ENCODE measurements at places on chromosomes 5 and 9. TPM values are rescaled to one million over a fixed set of nuclear protein-coding genes. Genes with fewer than 3 reads are reported as not detected.

Gene TTC33
- total RNA-seq = 18.1 TPM

Gene CDC20B
- total RNA-seq = not detected

Gene PDE6A
- not detected for total RNA-seq

Gene PRR7
- total RNA-seq = 2.8 TPM

DNA sequence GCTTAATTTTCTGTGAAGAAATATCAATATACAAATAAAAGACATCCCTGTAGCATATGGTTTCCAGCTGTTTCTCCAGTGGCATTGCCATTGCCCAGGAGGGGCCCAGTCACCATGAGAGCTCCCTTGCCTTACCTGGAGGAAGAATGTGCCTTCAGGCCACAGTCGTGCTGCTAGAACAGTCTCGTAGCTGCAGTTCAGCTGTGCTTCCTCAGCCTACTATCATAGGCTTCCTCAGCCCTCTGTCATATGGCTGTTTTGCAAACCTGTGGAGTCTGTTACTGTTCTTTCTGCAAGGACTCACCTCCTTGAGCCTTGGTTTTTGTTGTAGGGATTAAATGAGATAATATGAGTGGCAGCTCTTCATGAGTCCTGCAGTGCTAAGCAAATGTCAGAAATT lies 67.6 kb downstream of the RCL1 start:
- DNase-seq = no peak
- no peaks in the 10 kb centered on the region for H3K27me3 ChIP-seq
- peaks cover 33% of the 10 kb centered on the region for H3K36me3 ChIP-seq
- no peak overlapping the region for H3K27ac ChIP-seq
- no peak overlapping the region for H3K4me3 ChIP-seq

- H3K27me3 ChIP-seq = no peaks in the 10 kb centered on the region
- peaks cover 66% of the 10 kb centered on the region for H3K4me1 ChIP-seq
- H3K27ac ChIP-seq = peak overlapping the region; percentile 72
- no peaks in the 10 kb centered on the region for H3K36me3 ChIP-seq
These were observed 49.2 kb upstream of the TNC start for GRCh38 chr9:115167175-115167574.

DNA sequence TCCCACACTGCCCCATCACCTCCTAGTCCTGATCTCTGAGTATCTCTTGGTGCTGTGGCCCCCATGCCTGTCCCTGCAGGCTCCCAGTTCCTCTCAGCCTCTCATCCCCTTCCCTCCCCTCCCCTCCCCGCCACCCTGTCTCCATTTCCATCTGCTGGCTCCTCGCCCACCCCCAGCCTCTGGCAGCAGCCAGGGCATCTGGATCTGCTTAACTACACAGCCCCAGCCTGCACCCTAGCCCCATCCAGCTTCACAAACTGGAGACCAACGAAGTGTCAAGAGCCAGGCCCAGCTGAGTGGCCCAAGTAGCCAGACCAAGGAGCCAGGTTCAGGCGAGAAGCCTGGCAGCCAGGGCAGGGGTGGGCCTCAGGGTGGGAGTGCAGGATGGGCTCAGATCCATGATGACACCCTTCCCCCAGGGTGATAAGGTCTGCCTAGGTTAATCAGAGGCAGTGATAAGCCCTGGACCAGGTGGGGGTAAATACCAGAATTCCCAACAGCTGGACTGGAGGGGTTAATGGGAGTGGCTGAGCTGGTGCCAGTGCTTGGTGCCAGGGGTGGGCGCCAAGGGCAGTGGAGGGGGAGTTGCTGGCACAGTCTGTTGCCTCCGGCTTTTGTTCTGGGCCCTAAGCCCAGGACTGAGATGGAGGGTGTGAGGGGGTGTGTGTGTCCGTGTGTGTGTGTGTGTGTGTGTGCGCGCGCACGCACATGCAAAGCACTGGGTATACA lies 2.5 kb downstream of the IL11RA start:
- H3K4me1 ChIP-seq = peaks cover 46% of the 10 kb centered on the region
- peaks cover 3% of the 10 kb centered on the region for H3K36me3 ChIP-seq
- peak; percentile 88 for DNase-seq
- H3K4me3 ChIP-seq = peak overlapping the region; percentile 41
- H3K27ac ChIP-seq = peak overlapping the region; percentile 62
- H3K27me3 ChIP-seq = no peaks in the 10 kb centered on the region

- H3K4me3 ChIP-seq = no peak overlapping the region
- DNase-seq = no peak
- H3K27ac ChIP-seq = peak overlapping the region; percentile 9
These were observed 18.8 kb downstream of the SMIM32 start for GRCh38 chr5:136174021-136174659.

DNA sequence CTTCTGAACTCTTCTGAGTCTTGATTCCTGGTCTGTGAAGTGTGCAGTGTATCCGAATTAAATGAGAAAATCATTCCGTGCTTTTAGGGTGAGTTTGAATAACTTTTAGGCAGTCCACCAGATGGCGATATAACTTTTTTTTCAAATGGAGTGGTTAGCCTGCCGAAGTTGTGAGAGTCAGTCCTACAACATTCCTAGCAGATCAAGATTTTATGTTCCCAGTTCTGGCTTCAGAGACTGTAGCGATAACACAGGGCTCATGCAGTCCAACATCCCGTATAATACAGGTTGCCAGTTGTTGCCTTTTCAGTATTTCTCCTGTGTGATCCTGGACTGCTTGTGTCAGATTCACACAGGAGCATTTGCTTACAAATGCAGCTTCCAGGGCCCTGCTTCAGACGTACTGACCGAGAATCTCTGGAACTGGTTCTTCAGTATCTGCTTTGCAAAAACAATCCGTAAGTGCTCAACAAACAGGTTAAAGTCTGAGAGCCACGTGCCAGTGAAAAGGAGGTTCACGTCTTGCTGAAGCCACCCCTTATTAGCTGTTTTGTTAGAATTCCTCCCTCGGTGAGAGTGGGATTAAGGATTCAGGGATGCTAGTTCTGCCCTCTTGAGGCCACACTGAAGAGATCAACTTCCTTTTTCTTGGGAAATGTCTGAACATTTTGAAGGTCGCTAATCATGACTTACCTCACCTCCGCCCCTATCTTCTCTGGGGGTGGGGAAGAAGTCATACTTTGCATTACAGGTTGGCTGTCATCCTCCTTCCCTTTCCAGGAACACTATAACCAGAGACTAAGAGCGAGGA lies 22.8 kb downstream of the SMIM3 start:
- H3K4me1 ChIP-seq = peaks cover 6% of the 10 kb centered on the region
- DNase-seq = no peak
- no peak overlapping the region for H3K27ac ChIP-seq
- H3K4me3 ChIP-seq = peak overlapping the region; percentile 69
- peaks cover 37% of the 10 kb centered on the region for H3K27me3 ChIP-seq

- H3K4me3 ChIP-seq = no peak overlapping the region
- no peak for DNase-seq
- no peaks in the 10 kb centered on the region for H3K27me3 ChIP-seq
- no peaks in the 10 kb centered on the region for H3K36me3 ChIP-seq
- H3K27ac ChIP-seq = no peak overlapping the region
- peaks cover 25% of the 10 kb centered on the region for H3K4me1 ChIP-seq
These were observed 18.3 kb upstream of the CCDC192 start for GRCh38 chr5:127684726-127685467.

- H3K4me3 ChIP-seq = peak within 1 kb of the TSS; percentile 89
- peaks cover 21% of the 10 kb centered on the region for H3K27me3 ChIP-seq
- no peaks in the 10 kb centered on the region for H3K36me3 ChIP-seq
- DNase-seq = no peak
- H3K4me1 ChIP-seq = peaks cover 4% of the 10 kb centered on the region
These were observed at the start of gene CYFIP2 for GRCh38 chr5:157265714-157266285. Gene CYFIP2, plus strand, starts transcription at chr5:157266123. Its CDS starts 19,239 bp downstream, at chr5:157285362.

- peaks cover 5% of the 10 kb centered on the region for H3K4me1 ChIP-seq
- no peak overlapping the region for H3K27ac ChIP-seq
- peaks cover 55% of the 10 kb centered on the region for H3K27me3 ChIP-seq
These were observed 62.8 kb downstream of the HMCN2 start for GRCh38 chr9:130328349-130328801.

GRCh38 chr5:89302102-89302891 lies 419.3 kb upstream of the MEF2C start:
- no peaks in the 10 kb centered on the region for H3K4me1 ChIP-seq
- H3K36me3 ChIP-seq = no peaks in the 10 kb centered on the region
- H3K4me3 ChIP-seq = no peak overlapping the region
- H3K27me3 ChIP-seq = no peaks in the 10 kb centered on the region
- DNase-seq = no peak

Data from osteocyte (in vitro differentiated cells).